ENCODE measurements at places on chromosomes 6 and 20. TPM values are rescaled to one million over a fixed set of nuclear protein-coding genes. Genes with fewer than 3 reads are reported as not detected.
A peak's percentile ranks its signal among the peaks of the same experiment; 100 is the strongest.

PDE10A gene
- 9.4 TPM for total RNA-seq

TTBK1 gene
- total RNA-seq = 0.24 TPM

- DNase-seq = no peak
These were observed 24.0 kb upstream of the SERINC1 start for GRCh38 chr6:122495612-122496011.

TRAPPC3L gene
- 0.24 TPM for total RNA-seq

GRCh38 chr20:24773168-24773567 is 175.9 kb upstream of the CST7 start:
- DNase-seq = no peak

DNA sequence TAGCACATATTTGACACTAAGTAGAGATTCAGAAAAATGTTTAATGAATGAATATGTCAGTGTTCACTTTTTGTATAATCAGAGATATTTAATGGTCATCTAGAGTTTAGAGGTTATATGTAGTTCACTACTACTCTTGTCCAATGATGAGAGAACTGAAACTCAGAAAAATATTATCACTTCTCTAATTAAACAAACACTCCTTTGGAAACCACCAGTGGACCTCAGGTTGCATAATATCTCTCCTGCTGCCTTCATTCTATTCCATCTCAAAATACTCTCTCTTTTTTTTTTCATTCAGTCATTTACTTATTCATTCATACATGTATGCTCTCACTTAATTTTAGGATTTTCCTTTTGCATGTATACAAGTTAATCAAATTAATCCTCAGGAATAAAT is 423.1 kb upstream of the RNF217 start:
- no peak for DNase-seq

CDC40 gene
- 15.8 TPM for total RNA-seq

GRCh38 chr6:55679503-55679902 is 100.5 kb upstream of the HMGCLL1 start:
- no peak for DNase-seq

DNA sequence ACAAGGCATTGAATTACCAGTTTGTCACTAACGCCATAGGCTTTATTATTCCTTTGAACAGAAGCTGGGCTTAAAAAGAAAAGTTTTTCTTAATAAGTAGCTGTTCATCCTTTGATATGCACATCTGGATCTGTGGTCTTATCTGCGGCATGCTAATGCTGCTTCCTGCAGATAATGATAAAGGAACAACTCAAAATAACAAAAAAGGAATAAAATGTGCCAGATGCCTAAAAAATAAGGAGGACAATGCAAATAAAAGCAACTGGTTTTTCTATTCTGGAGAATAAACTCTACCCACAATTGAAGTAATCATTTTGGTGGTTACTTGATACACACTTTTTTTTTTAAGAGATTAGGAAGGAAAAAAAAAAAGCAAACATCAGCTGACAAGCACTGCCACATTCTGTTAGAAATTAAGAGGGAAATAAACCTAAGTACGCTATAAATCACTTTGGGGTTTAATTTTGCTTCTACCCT is 156.8 kb upstream of the SALL4 start:
- no peak for DNase-seq

WDR27 gene
- total RNA-seq = 12.3 TPM

DNA sequence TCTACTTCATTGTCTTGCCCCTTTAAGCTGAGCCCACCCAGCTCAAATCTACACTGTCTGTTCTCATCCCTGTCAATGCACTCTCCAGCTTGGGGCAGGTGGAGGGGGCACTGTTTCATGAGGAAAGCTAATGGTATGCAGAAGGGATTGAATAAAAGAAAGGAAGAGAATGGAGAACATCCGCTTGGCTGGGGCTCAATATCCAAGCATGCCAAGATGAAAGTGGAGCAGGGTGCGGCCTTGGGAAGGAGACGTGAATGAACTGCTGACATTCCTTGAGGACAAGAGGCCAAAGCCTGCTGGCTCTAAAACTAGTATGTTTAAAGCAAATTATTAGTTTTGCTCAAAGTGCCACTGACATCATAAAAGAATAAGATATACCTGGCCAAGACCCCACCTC is 24.2 kb downstream of the AKAP12 start:
- no peak for DNase-seq

DNA sequence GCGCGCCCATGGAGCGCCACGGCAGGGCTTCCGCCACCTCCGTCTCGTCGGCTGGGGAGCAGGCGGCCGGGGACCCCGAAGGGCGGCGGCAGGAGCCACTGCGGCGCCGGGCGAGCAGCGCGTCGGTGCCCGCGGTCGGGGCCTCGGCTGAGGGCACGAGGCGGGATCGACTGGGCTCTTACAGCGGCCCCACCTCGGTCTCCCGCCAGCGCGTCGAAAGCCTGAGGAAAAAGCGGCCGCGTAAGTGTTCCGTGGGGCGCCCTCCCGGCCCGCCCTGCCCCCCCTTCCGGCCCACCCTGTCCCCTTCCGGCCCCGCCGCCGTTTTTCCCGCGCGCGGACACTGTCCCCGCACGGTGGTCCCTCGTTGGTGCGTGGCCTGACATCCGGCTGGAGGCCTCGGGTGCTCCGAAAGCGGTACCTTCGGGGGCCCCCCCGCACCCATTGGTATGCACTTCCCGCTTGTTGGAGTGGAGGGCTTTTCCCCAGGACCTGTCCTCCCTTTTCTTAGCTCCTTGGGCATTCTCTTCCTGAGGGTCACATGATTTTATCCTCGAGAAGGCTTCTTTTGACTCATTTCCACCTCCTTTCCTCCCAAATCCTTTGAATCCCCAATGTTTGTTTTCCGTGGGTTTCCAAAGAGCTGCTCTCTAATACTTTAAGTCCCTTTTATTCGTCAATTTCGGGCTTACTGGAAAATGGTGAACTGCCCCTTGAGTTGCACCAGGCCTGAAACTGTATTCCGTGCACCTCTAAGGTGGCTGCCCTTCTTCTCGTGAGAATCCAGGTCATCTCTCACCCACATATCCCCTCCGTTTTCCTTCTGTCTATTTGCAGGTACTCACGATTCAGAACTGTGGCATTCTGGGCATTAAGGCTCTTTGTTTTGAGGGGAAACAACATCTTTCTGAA is 556 bp downstream of the PANK2 start:
- DNase-seq = peak; percentile 49

GRCh38 chr6:122381494-122382265 is 17.8 kb upstream of the HSF2 start:
- DNase-seq = peak; percentile 45

DNA sequence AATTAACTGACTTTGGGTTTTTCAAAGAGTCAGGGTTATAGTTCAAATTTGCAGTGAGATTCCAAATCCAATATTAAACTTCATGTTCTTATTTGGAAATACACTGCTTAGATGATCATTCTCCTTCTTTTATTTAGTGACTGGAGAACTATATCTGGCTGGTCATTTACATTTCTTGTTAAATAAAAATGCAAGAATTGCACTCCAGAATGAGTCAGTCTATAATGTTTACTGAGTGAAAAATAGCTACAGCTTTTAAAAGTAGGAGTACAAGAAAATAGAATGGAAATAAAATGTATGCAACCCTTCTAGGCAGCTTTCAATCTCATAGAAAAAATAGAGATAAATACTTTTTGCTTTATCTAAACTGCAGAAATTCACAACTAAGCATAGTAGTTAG is 54.5 kb upstream of the CD2AP start:
- DNase-seq = no peak

DNA sequence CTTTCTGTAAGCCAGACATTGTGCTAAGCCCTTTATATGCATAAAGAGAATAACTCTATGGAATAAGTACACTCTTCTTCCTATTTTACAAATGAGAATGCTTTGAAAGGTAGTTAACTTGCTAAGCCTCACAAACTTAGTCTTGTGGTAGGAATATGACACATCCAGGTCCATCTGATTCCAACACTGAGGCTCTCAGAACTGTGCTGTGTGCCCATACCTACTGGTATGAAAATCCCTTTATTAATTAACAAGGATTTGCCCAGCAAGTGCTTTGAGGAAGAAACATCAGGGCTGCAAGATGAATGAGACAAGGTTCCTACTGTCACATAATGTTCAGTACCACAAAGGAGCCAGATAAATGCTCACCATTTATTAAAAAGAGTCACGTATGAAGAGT is 122.6 kb downstream of the TNFRSF21 start:
- no peak for DNase-seq

HMGN4 gene
- total RNA-seq = 38.6 TPM

DNA sequence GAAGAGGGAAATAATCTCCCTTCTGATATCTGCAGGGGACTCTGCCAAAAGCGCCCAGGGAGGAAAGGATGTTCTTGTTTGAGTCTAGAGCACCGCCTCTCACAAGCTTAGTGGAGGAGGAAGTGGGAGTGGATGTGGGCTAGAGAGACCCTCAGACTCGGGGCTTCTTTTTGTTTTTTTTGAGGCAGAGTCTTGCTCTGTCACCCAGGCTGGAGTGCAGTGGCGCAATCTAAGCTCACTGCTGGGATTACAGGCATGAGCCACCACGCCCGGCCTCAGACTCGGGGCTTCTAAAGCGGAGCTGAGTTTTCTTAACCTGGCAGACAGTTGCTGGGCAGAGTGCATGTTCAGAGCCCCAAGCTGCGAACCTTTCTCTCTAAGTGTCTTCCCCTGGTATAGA is 310.8 kb downstream of the BMP7 start:
- DNase-seq = no peak

DNA sequence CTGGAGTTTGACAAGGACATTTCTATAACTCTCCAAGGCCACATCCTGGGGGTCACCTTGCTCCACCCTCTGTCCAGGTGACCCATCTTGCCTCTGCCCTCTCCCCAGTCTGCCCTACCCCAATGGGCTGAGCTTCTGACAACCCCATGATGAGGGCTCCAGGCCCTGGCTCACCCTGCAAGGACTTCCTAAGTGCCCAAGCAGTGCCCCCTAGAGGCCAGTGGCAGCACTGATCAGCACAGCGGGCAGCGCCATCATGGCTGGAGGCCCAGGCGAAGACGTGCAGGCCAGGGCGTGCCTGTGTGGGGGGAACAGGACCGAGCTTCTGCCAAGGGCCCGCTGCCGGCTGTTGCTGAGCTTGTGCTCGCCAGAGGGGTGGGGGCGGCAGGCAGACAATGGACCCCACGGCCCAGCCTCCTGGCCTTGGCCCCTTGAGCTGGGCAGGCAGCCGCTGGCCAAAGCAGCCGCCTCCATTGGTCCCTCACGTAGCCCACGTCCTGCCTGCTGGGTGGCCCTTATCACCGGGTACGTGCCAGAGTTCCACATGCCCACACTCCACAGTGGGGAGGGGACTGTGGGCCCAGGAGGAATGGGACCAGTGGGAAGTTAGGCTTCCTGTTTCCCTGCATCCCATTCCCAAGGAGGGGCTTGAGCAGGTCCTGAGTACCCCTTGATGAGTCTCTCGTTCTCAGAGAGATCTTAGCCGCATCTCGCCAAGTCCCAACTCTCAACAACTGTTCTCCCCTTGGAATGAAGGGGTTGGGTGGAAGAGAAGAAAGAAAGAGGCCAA is 64.3 kb downstream of the MRPL14 start:
- peak; percentile 59 for DNase-seq

CYP39A1 gene
- 5.4 TPM for total RNA-seq

DNA sequence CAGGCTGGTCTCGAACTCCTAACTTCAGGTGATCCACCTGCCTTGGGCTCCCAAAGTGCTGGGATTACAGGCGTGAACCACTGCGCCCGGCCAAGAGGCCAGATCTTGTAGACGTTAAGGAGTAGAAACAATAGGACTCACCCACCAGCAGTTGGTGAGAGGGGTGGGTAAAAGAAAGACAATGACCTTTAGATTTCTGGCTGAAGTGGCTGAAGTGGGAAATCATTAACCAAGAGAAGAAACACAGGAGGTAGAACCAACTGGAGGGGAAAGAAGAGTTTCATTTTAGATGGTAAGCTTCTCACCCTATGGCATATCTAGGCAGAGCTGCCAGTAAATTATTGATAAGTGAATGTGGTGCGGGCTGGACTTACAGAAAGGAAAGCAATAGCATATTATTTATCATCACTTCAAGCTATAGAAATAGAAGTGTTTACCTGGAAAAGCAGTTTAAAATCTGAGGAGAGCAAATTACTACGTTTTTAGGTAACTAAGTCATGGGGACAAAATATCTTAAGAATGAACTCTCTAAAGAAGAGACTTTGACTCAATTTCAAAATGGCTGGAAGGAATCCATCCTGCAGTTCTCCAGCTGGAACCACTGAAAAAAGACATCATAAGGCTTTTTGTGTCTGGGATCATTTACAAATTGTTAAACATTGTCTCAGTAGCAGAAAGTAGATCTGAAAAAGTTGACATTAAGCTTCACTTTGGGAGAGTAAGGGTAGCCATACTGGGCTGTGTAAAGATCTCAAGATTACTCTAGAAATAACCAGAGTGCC is 109.6 kb downstream of the ALDH8A1 start:
- no peak for DNase-seq

DNA sequence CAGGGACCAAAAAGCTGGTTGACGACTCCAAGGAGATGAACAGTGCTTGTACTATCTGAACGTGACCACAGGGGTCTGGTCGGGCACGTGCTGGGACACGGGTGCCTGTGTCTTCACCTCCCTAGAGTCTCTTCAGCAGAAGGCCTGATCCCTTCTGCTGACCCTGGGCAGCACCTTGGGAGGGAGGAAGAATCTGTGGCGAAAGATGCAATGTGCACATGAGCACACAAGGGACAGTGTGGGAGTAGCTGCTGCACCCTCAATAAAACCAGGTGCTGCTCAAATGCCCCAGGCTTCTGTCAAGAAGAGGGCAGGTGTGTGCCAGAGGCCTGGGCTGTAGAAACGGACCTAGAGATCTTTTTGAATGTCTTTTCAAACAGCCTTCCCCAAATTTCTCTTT is 130.6 kb upstream of the THBS2 start:
- DNase-seq = no peak

DNA sequence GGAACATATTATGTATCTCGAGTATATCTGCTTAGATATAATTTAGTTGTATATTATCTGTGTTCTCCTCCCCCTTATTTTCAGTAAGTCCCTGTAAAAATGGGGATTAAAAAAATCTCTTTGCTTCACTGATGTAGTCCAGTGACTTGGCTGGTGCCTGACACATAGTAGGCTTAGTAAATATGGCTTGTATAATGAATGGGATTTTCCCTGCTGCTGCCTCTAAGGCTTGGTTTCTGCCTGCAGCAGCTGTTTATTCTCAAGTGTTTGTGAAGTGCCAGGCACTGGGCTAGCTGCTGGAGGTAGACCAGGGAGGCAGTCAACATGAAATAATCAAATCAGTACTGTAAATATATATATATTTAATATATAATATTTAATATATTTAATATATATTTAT is 1.6 kb upstream of the ZFP64 start:
- no peak for DNase-seq

Measured in left cardiac atrium (tissue), 4 donors.